ENCODE measurements at places on chromosomes 13 and 19.
A peak's percentile ranks its signal among the peaks of the same experiment; 100 is the strongest.

- DNase-seq, result no peak
Measured at GRCh38 chr13:70747262-70747661, 639.0 kb upstream of the KLHL1 start.

DNA sequence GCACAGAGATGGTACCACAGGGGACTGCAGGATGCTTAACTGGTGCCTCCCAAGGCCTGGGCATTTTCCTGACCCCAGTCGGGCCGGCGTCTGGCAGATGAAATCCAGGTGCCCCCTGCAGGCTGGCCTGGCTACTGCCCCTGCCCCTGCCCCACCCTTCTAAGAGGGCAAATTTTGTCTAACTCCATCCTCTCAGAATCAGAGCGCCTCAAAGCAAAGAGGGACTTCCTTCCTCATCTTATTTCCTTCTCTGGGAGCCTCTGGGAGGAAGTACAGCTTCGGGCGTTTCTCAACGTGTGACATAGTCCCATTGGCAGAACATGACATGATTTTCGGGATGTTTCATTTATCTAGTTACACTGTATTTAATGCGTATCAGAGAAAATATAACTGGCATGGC is 2.7 kb downstream of the PRKACA start:
- peak; percentile 54 for DNase-seq

- no peak for DNase-seq
Measured at GRCh38 chr19:49954933-49955332, 6.0 kb downstream of the SIGLEC11 start.

GRCh38 chr19:17646441-17646840 is 41.7 kb downstream of the UNC13A start:
- no peak for DNase-seq

GRCh38 chr13:24355103-24355502 is 45.7 kb downstream of the C1QTNF9 start:
- no peak for DNase-seq

DNA sequence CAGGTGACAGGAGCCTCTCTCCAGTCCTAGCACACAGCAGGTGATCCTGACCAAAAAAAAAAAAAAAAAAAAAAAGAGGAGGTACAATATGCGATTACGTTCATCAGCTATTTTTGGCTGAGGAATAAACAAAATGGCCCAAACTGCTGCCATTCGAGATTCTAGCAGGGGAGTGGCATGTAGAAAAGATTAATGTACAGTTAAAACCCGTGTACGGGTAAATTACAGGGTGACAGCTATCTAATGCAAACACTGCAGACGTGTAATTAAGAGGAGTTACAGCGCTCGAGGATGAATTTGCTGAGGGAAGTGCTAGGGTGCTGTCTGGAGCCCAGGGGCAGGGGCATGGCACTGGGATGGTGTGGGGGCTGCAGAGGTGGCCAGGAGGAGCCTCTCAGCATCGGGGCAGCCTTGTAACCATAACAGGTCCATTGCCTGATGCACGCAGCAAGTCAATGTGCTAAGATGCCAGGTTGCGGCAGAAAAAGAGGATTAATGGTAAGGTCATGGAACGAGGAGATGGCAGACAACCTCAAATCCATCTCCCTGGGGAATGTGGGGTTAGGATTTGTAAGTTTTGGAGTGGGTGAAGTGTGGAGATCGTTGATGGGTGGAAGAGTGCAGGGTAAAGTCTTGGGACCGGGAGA is 17.4 kb downstream of the CHST8 start:
- DNase-seq, result no peak

GRCh38 chr19:4807188-4807587 is 15.7 kb downstream of the FEM1A start:
- DNase-seq, result no peak

GRCh38 chr19:7326105-7326877 is 22.4 kb upstream of the ARHGEF18 start:
- no peak for DNase-seq

DNA sequence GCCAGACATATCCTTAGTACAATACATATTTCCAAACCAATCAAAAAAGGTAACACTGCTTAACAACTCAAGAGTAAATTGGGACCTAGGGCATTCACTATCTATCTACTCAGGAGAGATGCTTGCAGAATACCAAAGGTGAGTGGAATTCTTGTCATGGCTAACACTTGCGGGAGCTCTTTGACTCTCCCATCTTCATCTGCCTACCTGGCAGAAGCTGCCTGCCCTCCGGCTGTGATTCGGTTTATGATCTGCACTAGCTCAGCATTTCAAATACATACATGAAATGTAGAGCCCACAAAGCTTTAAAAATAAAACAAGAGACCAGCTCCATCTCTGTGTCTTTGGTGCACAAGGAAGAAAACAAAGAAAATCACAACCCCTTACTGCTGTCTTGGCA is 127.3 kb downstream of the STARD13 start:
- no peak for DNase-seq

GRCh38 chr19:43765109-43765876 is 10.5 kb upstream of the SMG9 start:
- peak; percentile 91 for DNase-seq

- DNase-seq, result no peak
Measured at GRCh38 chr13:40648040-40648439, 18.4 kb downstream of the FOXO1 start.

DNA sequence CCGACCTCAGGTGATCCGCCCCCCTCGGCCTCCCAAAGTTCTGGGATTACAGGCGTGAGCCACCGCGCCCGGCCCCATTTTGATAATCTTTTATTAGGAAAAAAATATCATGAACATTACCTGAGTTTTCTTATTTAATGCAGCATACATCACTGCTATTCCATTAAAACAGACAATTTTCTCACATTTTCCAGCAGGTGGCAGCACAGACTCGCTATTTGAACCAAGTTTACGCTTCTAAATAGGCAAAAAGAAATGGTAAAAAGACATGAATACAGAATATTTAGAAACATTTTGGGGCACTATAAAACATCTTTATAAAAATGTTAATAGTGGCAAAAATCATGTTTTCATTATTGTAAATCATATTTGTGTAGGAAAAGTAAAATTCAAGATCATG is 903.1 kb downstream of the SLITRK6 start:
- peak; percentile 26 for DNase-seq

DNA sequence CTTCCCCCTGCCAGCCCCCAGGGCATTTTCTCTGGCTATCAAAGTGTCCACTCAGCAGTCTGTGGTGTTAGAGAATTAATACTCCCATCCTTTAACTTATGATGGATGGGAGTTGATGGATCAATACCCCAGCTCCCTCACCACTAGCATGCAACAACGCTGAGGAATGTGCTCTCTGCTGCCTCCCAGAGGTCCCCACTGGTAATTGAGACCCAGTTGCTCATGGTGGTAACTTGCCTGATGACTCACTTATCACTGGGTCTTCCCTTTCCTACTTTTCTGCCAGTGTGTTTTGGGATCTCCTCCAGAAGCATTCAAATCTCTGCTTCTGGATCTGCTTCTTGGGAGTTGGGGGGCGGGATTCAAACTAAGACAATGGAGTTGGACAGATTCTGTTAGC is 20.3 kb upstream of the CACNA1A start:
- DNase-seq, result no peak

- no peak for DNase-seq
Measured at GRCh38 chr19:23779645-23780044, 21.0 kb upstream of the ZNF681 start.

DNA sequence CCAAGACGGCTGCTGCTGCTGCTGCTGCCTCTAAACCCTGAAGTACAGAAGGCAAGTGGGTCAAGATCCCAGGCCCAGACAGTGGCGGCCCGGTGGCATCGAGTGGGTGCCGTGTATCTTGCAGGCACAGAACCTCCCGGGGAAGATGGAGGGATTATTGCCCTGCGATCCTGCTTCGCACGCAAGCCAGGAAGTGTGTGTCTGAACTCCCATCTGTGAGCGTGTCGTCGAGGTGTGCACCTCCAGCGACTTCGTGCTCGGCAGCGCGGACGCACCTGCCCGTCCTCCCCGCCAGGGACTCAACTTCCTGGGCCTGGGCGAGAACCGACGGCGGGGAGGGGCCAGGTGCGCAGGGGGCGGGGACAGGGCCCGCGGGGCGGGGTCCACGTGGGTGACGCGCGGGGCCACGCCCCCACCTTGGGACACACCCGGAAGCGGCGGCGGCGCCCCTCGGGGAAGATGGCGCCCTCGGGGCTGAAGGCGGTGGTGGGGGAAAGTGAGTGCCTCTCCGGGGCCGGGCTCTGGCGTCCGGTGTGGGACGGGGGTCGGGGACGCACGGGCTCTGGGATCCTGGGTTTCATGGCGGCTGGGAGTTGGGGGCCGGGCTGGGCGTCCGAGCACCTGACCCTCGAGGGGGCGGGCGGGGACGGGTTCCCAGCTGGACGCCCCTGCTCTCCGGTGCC is at the start of gene STXBP2:
STXBP2 (plus strand) TSS at position 420 of the 683 bp plus-strand sequence; CDS start at position 460, 40 bp downstream.
- peak; percentile 52 for DNase-seq

DNA sequence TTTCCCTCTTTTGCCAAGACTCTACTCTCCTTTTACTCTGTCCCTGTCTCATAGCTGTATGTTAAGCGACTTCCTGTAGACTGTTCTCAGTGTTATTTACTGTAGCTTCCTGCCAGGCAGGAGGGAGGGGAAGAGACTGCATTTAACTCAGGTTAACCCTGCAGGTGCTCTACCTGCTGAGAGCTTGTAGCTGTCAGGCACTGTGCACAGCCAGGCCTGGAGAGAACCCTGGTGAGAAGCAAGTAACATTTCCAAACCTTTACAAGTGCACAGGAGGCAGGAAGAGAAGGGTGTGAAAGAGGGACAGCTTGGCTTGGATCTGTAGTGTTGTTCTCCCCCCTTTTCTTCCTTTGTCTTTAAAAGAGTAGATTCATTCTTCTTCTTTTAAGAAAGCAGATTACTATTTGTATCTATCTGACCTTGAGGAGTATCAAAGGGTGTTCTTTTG is 167.1 kb downstream of the LMO7 start:
- no peak for DNase-seq

DNA sequence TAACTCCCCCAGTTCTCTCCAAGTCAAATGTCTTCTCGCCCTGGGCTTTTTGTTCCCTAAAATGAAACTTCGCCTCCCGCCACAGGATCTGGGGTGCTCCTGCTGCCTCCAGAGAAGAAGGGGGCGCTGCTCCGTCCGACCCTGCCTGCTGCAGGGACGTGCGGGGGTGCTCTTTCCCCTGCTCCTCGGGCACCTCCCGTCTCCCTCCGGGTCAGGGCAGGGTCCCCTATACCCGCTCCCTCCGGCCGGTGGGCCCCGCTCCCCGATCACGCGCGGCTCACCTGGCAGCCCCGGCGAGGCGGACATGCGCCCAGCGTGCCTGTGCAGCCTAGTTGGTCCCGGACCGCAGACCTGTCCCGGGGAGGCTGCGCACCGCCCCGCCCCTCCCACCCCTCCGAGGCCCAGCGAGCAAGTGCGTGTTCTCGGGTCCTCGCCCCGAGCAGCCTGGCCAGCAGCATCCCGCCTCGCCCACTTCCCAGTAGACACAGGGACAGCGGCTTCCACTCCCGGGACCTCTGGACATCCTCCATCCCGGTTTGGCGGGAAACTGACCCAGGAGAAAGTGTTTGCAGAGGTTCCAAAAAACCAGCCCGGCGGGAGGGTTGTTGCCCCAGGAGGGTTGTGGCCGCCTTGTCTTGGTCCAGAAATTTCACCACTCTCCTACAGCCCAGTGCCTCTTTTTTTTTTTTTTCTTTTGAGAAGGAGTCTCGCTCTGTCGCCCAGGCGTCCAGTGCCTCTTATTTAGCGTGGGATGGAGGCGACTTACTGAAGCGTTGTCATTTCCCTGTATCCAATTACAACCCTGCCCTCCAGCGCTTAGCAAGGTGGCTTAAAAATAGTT is at the start of gene OXGR1:
OXGR1 (minus strand) TSS at position 460 of the 841 bp plus-strand sequence. CDS start 6,717 bp downstream, outside the sequence.
- no peak for DNase-seq

GRCh38 chr19:44866664-44867063 is 20.6 kb downstream of the NECTIN2 start:
- DNase-seq, result no peak

DNA sequence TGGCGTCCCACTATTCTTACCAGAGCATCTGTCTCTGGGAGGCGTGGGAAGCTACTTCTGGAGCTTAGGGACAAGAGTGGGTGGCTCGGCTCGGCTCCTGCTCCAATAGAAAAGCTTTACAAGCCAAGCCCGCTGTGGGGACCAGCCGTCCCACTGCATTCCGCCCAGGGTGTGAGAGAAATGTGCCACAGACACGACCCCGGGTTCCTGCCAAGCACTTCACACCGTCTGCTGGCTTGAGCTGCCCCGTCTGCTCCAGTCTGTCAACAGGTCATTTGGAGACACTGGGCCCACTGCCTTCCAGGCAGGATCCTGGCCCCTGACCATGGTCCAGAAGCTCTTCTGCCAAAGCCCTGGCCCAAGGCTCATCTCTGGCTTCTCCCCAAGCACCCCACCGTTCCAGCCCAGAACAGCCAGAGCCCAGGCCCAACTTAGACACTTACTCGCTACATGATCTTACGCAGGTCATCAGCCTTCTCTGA is 6.5 kb upstream of the FKRP start:
- no peak for DNase-seq

DNA sequence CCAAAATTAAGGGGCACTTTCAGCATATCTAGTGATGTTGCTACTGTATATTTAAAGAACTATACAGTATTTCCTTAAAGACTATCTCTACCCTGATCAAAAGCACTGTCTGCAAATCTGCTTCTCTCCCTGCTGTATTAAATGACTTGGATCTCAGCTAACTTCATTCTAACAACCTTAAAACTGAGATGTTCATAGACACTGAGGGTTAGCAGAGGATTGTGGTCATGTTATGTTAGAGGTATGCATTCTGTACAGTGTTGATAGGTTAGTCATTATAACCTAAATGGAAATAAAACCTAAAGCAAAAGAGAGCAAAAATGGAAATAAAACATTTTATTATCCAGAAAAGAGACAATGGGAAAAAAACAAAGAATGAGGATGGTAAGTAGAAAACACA is 9.9 kb downstream of the GPR183 start:
- no peak for DNase-seq

- no peak for DNase-seq
Measured at GRCh38 chr13:21429211-21429610, 29.9 kb downstream of the ZDHHC20 start.

DNA sequence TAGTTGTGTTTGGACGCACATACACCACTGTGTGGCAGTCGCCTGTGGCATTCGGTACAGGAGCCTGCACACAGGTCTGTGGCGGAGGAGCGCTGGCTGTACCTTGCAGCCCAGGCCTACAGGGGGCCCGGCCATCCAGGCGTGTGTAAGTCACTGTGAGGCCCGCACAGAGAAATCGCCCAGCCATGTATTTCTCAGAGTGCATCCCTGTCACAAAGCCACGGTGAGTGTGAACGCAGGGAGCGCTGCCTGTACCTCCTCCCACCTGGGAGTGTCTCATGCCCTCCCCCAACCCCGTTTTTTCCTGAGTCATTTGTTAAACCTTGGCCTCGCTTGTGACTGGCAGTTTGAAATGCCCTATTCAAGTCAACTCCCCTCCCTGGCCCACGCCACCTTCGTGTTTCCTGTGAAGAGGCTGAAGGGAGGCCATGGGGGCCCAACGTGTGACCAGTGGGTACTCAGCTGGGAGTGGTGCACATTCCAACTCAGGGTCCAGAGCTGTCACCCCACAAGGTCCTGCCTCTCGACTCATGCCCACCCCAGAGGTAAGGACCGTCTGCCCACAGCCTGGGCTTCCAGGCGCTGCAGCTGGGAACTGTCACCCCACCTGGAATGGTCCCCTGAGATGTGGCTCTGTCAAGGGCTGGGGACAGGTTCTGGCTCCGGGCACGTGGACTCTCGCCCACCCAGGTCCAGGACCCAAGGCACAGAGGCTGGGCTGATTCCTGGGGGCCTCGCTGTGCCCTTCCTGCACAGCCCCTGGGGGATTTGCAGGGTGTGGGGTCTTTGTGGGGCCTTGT is 11.6 kb upstream of the RASA3 start:
- no peak for DNase-seq

- no peak for DNase-seq
Measured at GRCh38 chr13:62908321-62908720, 1492.7 kb upstream of the PCDH20 start.

GRCh38 chr19:6222884-6223283 is 56.9 kb downstream of the MLLT1 start:
- DNase-seq, result no peak

All from hepatic stellate cell (primary cell).